ENCODE measurements at places on chromosomes 16 and 17.
A peak's percentile ranks its signal among the peaks of the same experiment; 100 is the strongest.

DNA sequence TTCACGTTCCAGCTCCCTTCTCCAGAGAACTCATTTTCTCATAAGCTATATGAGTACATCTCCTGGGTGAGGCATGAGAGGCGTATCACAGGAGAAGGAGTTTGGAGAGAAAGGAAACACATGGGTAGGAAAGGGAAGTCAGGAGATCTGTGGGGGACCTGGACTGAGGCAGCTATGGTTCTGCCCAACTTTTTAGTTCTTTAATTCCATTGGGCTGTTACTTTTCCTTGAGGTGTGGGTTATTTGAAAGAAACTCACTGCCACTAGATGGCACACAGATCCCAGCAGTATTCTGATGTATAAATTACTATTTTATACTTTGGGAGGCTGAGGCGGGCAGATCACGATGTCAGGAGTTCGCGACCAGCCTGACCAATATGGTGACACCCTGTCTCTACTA lies 63.6 kb downstream of the NUP93 start:
- peak; percentile 36 for DNase-seq

DNA sequence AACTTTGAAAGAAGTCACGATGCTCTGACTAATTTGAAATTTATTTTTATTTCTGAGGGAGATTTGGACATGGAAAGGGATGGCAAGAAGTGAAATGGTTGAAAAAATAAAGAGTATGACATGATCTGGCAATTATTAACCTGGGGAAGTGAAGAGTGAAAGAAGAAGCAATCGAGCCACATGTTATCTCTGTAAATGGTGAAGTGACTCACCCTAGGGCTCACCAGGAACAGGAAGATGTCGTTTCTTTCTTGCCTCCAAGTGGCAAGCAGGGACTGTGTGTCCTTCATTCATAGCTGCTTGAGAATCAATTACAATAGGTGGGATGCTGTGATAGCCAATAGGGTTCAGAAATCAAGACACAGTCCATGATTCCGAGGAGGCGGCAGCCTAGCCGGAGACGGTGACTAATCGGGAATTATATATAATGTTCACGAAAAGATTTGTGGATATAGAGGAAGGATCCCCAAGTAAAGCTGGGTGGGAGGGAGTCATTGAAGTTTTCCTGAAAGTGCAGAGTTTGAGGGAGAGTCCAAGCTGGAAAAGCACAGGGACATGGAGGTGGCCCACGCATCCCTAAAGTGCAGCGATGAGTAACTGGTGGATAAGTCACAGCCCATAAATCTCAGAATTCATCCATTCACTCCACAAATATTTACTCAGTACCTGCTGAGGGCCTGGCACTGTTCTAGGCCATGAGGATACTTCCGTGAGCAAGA lies 18.2 kb upstream of the KRT20 start:
- DNase-seq: no peak

DNA sequence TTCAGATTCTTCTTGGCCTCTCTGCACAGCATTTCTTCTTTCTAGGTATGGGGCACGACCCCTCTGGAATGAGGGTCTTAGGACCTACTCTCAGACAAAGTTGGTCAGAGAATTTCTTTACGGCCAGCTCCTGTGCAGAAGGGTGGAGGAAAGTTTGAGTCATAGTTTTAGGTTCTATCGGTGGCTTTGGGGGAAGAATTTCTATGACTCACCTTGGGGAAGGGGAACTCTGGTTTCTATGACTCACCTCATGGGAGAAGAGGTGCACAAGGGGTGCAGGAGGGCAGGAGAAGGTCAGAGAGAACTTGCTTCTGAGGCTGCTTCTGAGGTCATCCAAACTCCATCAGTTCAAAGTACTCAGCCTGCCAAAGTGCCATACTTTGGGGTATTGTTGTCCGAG lies 2.5 kb upstream of the ABCC12 start:
- no peak for DNase-seq

DNA sequence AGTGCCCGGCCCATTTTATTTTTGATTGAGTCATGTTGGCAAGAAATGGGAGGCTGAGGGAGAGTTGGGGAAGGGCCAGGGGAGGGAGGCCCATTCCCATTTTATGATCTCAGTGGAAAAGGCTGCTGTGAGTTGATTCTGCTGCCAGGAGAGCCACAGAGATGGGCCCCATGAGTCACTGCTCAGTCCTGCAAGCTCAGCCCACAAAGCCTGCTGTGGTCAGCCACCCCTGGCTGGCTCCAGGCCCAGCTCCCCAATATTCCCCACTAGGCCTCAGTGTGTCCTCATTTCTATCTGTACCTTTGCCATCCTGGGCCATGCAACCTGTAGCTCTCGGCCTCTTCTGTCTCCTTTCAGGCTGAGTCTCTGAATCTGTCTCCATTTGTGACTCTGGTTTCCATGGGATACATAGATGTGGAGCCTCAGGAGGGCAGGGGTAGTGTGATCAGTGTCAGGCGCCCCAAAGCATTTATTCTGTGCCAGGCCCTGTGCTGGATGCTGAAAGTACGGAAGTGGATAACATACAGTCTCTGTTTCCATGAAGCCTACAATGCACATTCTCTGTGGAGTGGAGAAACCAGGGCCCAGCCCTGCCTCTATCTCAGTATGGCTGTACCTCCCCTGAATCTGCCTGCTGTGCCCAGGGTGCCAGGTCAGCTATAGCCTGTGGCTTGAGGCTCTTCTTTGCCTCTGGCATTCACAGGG lies 1.9 kb upstream of the PLEKHG4 start:
- DNase-seq: peak; percentile 69

- peak; percentile 71 for DNase-seq
These were observed 591 bp downstream of the PSMD7 start for GRCh38 chr16:74297145-74297665.
